ENCODE measurements at places on chromosomes 2 and 18. TPM values are rescaled to one million over a fixed set of nuclear protein-coding genes. Genes with fewer than 3 reads are reported as not detected.

The GALNT14 gene
- 12.2 TPM for total RNA-seq

The ELOA2 gene
- total RNA-seq: not detected

The IL36B gene
- not detected for total RNA-seq

The TMEM247 gene
- not detected for total RNA-seq

The OTX1 gene
- not detected for total RNA-seq

Data from cerebellum (tissue), 4 donors.